ENCODE measurements at places on chromosomes 5 and 9. TPM values are rescaled to one million over a fixed set of nuclear protein-coding genes. Genes with fewer than 3 reads are reported as not detected.
A peak's percentile ranks its signal among the peaks of the same experiment; 100 is the strongest.

CNTFR gene
- not detected for total RNA-seq

ASPN gene
- total RNA-seq = not detected

FBP1 gene
- total RNA-seq = 1.3 TPM

GMCL2 gene
- not detected for total RNA-seq

SLC45A2 gene
- total RNA-seq = not detected

AJM1 gene
- total RNA-seq = 5.7 TPM

INVS gene
- 12.2 TPM for total RNA-seq

GALNT10 gene
- 41.7 TPM for total RNA-seq

DNA sequence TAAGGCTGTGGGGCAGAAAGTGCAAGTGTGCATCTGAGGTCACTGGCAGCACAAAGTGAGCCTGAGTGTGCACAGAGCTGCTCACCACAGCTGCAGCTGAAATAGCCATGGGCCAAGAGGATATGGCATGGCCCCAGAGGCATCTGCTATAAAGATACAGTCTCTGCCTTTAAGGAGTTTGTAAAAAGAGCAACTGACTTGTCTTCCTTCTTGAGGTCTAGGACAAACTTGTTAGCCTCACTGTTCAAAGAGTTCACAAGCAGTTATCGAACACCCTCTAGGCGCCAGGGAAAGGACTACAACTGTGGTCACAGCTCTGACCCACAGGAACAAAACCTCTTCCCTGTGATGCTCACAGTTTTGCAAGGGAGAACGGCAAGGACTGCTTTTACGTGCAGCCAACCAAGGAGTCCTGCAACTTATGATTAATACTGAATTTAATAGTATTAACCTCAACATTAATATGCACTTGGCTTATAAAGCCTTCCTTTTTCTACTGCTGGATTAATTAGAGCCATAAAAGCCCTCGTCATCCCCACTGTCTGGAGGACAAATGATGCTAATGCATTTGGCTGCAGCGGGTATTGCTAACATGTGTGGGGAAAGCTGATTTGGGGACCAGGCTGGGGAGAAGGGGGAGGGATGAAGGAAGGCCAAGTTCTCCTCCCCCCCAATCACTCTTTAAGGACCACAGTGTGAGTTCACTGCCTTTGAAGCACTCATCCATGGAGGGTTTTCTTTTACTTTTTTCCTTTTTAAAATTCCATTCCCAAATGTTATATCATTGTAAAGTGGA is 189.8 kb upstream of the TRIM32 start:
- no peaks in the 10 kb centered on the region for H3K4me1 ChIP-seq
- H3K36me3 ChIP-seq = no peaks in the 10 kb centered on the region
- H3K27ac ChIP-seq = no peak overlapping the region
- DNase-seq = no peak
- no peaks in the 10 kb centered on the region for H3K27me3 ChIP-seq

DNA sequence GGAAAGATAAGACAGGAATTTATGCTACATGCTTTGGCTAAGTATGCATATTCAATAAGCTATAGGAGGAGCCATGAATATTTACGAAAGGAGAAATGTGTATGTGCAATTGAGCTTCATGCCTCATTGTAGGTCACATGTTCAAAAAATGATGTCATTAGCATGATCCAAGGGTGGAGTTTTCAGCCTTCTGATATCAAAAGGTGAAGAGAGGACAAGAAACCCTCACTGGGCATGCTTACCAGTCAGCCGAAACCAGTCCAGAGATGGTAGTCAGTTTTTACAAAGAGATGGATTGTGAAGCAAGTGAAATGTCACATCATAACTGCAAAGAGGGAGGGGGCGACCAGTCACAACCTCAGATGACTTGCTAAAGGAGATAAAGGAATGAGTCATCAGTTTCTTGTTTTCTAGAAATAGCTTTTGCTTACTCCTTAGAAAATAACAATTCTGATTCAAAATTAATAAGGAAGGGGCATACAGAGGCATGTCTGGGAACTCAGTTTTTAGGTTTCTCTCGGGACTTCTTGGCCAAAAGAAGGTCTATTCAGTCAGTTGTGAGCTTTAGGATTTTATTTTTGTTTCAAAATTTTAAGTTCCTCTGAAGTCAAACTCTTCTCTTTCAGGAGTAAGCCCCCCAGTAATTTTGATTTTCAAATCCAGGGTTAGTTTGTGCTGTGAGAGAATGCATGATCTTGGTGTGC is 1067.8 kb upstream of the EDIL3 start:
- no peak overlapping the region for H3K27ac ChIP-seq
- H3K36me3 ChIP-seq = no peaks in the 10 kb centered on the region
- no peaks in the 10 kb centered on the region for H3K4me1 ChIP-seq
- H3K27me3 ChIP-seq = no peaks in the 10 kb centered on the region

- H3K36me3 ChIP-seq = no peaks in the 10 kb centered on the region
- peak; percentile 87 for DNase-seq
- H3K27me3 ChIP-seq = peaks cover 38% of the 10 kb centered on the region
- H3K4me3 ChIP-seq = peak overlapping the region; percentile 77
- H3K27ac ChIP-seq = peak overlapping the region; percentile 36
- peaks cover 13% of the 10 kb centered on the region for H3K4me1 ChIP-seq
Observed at GRCh38 chr5:139765409-139766217, 30.0 kb upstream of the PSD2 start.

GRCh38 chr9:25994605-25995004 is 316.4 kb upstream of the TUSC1 start:
- no peak overlapping the region for H3K27ac ChIP-seq
- H3K36me3 ChIP-seq = peaks cover 2% of the 10 kb centered on the region
- no peaks in the 10 kb centered on the region for H3K4me1 ChIP-seq
- DNase-seq = no peak
- no peaks in the 10 kb centered on the region for H3K27me3 ChIP-seq
- H3K4me3 ChIP-seq = no peak overlapping the region

DNA sequence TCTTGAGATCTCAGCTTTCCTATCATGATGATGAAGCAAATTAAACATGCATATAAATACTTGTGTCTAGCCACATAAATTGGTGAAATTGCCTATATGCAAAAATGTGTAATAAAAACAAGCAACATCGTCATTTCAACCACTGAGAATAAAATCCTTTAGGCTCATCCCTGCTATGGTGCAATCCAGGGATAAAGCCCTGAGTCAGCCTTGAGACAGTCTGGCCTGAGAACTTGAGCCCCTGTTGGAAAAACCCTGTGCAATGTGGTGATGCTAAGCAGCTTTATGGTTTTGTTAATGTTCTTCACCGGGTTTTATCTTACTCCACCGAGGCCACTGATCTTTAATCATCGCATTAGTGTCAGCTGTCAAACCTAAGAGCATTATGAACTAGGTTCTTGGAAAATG is 170.5 kb downstream of the DCP2 start:
- H3K36me3 ChIP-seq = no peaks in the 10 kb centered on the region
- H3K4me1 ChIP-seq = no peaks in the 10 kb centered on the region
- H3K27ac ChIP-seq = no peak overlapping the region
- no peak overlapping the region for H3K4me3 ChIP-seq
- DNase-seq = no peak

DNA sequence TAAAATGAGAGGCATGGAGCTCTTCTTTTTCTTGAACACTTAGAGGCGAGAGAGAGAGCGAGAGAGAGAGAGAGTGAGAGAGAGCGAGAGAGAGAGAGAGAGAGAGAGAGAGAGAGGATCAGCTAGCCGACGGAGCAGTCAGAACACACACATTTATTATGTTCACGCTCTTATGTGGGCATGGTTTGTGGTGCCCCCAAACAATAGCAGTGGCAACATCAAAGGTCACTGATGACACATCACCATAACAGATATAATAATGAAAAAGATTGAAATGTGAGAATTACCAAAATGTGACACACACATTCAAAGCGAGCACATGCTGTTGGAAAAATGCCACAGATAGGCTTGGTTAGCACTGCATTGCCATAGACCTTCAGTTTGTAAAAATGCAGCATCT is 116.1 kb downstream of the KDM4C start:
- peak overlapping the region; percentile 62 for H3K4me3 ChIP-seq
- H3K36me3 ChIP-seq = peaks cover 4% of the 10 kb centered on the region
- H3K27me3 ChIP-seq = no peaks in the 10 kb centered on the region
- peak overlapping the region; percentile 93 for H3K27ac ChIP-seq
- peaks cover 53% of the 10 kb centered on the region for H3K4me1 ChIP-seq

DNA sequence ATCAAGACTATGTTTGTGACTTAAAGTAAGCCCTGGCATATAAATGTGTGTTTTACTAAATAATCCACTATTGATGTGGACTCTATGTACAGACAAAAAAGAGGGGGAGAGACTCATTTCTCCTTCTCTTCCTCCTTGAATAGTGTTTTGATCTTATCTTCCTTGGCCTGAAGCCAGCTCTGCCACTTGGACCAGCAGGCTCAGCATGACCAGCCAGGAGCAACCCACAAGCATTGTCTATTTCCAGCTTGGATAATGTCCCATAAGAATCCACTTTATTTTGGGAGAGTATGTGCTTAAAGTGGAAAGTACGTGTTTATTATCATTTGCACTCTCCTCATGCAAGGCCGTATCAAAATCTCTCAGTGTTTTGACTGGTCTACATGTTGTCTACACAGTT is 23.8 kb upstream of the SLC46A2 start:
- H3K27me3 ChIP-seq = peaks cover 53% of the 10 kb centered on the region
- DNase-seq = no peak
- no peak overlapping the region for H3K4me3 ChIP-seq
- no peaks in the 10 kb centered on the region for H3K4me1 ChIP-seq
- no peak overlapping the region for H3K27ac ChIP-seq

DNA sequence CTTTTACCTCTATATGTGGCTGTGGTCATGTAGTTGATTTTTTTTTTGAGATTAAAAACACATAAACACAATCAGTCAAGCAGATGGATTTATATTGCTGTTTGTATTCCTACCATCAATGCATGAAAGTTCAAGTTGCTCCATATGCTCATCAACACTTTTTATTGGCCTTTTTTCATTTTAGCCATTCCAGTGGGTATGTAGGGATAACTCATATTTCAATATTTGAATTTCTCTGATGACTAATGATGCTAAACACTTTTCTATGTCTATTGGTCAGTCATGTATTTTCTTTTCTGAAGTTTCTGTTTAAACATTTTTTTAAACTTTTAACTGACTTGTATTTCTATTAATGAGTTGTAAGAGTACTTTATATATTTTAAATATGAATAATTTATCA is 445.4 kb upstream of the RGMB start:
- H3K27ac ChIP-seq = no peak overlapping the region
- no peak overlapping the region for H3K4me3 ChIP-seq
- no peaks in the 10 kb centered on the region for H3K27me3 ChIP-seq
- no peak for DNase-seq

DNA sequence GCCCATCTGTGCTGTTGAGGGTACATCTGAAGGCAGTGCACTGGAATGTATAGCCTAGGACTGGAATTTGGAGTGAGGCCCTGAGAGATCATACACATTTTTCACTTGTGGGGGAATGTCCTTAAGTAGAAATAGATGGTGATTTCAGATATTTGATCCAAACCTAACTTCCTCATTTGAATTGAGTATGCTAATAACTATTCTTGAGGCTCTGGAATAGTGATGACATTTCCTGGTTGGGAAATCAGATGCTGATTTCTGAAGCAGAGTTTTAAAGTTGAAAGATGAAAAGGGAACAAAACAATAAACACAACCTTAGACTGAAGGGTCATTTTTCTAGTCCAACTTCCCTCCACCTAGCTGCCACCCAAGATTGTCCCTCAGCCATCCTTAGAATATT is 163.0 kb upstream of the CCDC152 start:
- no peaks in the 10 kb centered on the region for H3K36me3 ChIP-seq
- H3K4me1 ChIP-seq = no peaks in the 10 kb centered on the region
- H3K27ac ChIP-seq = no peak overlapping the region
- H3K4me3 ChIP-seq = no peak overlapping the region
- no peak for DNase-seq
- H3K27me3 ChIP-seq = peaks cover 23% of the 10 kb centered on the region

GRCh38 chr9:113185271-113185670 is 34.5 kb downstream of the SLC31A2 start:
- DNase-seq = no peak
- H3K36me3 ChIP-seq = peaks cover 12% of the 10 kb centered on the region
- H3K27ac ChIP-seq = no peak overlapping the region
- H3K27me3 ChIP-seq = no peaks in the 10 kb centered on the region

GRCh38 chr5:145470396-145470979 is 364.7 kb downstream of the PRELID2 start:
- no peak overlapping the region for H3K4me3 ChIP-seq
- no peaks in the 10 kb centered on the region for H3K27me3 ChIP-seq
- no peak for DNase-seq
- no peaks in the 10 kb centered on the region for H3K4me1 ChIP-seq
- no peak overlapping the region for H3K27ac ChIP-seq

- no peaks in the 10 kb centered on the region for H3K27me3 ChIP-seq
- peaks cover 1% of the 10 kb centered on the region for H3K36me3 ChIP-seq
- peaks cover 29% of the 10 kb centered on the region for H3K4me1 ChIP-seq
- no peak overlapping the region for H3K4me3 ChIP-seq
Observed at GRCh38 chr9:76137931-76138330, 247.5 kb downstream of the PCSK5 start.

DNA sequence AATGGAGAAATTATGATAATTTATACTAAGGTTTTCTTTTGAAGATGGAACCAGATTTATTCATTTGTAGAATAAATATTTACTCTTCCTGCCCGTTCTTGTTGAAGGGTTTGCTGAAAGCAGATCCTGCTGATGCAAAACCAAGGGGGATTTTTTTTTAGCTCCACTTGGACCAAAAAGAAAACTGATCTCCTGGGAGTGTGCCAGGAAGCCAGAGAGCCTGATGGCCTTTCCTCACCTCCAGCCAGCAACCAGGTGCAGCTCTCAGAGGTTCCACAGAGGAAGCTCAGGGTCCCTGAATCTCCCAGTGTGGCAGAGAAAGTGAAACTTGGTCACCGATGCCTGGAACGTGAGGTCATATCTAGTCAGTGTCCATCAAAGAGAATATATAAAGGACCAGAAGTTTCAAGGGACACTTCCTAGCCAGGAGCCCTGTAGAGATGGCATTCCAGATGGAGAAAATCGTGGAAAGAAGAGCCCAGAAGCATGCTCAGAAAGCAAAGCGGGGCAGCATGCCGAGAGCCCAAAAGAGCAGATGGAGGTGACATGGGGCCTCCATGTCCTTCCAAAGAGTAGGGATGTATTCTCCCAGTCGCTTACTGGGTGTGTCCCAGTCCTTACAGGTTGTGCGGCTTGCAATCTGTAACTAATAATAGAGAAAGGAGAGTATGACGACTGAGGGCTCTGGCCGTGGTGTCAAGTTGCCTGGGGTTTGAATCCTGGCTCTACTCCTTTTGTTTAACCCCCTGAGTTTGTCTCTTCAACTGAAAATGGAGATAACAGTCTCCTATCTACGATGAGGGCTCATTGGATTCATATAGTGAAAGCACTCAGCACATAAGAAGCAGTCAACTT is 12.2 kb downstream of the AFAP1L1 start:
- H3K4me3 ChIP-seq = no peak overlapping the region
- no peaks in the 10 kb centered on the region for H3K36me3 ChIP-seq
- no peak for DNase-seq
- no peak overlapping the region for H3K27ac ChIP-seq

All from activated T-cell treated with anti-CD3 and anti-CD28 coated beads, Interleukin-2, amount 50 U/mL, for 72 hours (primary cell).